ENCODE measurements at places on chromosomes 6 and 20.
A peak's percentile ranks its signal among the peaks of the same experiment; 100 is the strongest.

DNA sequence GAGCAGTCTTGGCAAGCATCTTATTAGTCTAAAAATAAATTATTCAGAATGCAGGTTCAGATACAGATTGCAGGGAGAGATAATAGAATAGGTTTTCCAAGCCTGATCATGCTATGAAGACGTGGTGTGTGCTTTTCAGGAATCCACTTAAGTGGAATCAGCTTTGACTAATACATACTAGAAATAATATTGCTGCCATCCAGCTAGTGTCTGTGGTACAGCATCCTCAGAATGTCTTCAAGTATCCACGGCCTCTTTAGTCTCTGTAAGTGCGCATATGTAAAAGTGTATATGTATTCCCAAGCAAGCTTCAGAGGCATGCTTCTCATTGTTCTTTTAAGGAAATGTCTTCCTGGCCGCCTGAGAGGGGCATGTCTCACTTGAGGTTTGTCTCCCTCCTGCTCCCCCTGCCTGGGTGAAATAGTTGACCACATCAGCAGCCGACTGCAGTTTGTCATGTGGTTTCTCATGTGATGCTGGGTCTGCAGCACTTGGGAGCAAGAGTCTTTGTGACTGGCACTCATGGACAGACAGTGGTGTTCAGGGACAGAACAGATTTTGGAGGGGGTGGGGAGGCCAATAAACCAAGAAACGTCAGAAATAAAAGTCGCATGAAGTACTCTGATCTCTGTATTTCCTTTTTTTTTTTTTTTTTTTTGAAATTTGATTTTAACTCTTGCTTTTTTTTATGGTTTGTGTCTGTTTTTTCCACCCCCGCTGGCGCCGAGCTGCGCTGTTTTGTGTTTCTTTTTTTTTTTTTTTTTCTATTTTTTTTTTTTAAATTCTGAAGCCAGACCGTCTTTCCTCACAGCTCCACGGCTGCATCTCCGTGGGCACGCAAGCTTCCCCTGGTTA is 150.8 kb downstream of the PRL start:
- no peak for DNase-seq

GRCh38 chr6:82924799-82925535 is 140.7 kb downstream of the UBE3D start:
- DNase-seq: no peak

DNA sequence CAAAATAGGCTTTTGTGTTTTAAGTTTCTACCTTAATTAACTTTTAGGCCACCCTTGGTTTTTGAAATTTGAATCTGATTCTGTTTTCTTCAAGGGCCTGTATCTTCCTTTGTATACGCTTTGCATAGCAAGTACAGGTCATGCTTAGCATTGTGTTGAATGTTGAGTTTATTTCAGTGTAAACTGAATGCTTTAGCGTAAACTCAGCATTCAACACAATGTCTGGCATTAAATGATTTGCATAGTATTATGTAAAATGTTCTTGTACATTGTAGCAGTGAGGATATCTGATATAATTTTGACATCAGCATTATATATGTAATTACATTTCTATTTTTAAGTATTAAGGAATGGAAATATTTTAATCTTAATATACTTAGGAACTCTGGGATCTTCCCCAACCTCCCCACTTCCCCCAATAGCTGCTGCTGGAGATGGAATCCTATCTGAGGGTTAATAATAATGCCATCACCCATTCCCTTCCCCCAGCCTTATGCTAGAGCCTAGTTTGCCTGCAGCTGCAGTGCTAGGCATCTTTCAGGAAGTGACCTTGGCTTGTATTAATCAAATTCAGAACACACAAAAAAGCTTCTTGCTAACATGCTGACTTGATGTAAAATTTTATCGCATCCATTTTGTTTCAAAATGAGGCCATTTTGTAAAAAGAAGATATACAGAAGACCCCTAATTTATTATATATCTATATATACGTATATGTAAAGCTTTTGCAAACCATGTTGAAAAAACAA is 73.1 kb downstream of the NCOA3 start:
- no peak for DNase-seq

GRCh38 chr6:136923954-136924673 is 2.0 kb downstream of the SLC35D3 start:
- DNase-seq: no peak

DNA sequence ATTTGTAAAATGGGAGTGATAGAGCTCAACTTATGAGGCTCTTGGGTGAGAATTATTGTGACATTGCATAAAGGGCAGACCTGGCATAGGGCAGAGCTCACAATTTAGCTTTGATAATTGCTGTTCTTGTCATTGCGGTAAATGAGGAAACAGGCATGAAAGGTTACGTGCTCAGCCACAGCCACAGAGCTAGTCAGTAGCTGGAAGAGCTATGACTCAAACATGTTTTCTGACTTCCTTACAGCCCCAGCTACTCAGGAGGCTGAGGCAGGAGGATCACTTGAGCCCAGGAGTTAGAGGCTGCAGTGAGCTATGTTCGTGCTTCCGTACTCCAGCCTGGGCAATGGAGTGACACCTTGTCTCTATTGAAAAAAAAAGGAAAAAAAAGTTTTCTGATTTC is 3.5 kb upstream of the GHRH start:
- DNase-seq: no peak

GRCh38 chr6:110328259-110328658 is 29.9 kb downstream of the METTL24 start:
- DNase-seq: no peak

- DNase-seq: peak; percentile 58
Observed at GRCh38 chr6:6661684-6662083, 73.2 kb downstream of the LY86 start.

GRCh38 chr6:30547454-30547853 is 8.8 kb downstream of the GNL1 start:
- no peak for DNase-seq

DNA sequence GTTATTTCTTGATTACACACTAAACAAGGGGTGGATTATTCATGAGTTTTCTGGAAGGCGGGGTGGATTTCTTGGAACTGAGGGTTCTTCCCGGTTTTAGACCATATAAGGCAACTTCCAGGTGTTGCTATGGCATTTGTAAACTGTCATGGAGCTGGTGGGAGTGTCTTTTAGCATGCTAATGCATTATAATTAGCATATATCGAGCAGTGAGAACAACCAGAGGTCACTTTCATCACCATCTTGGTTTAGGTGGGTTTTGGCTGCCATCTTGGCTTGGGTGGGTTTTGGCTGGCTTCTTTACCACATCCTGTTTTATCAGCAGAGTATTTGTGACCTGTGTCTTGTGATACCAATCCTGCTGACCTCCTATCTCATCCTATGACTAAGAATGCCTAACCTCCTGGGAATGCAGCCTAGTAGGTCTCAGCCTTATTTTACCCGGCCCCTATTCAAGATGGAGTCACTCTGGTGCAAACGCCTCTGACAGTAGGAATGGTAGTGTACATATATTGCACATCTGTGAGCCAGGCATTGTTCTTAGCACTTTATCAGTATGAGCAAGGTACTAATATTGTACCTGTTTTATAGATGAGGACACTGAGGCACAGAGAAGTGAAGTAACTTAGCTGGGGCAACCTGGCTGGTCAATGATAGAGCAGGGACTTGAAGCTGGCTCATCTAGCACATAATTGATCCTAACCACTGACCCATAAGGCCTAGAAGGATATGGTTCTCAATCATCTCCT is 203.7 kb downstream of the NFATC2 start:
- no peak for DNase-seq

GRCh38 chr6:9361749-9362148 is 926.4 kb upstream of the SLC35B3 start:
- no peak for DNase-seq

DNA sequence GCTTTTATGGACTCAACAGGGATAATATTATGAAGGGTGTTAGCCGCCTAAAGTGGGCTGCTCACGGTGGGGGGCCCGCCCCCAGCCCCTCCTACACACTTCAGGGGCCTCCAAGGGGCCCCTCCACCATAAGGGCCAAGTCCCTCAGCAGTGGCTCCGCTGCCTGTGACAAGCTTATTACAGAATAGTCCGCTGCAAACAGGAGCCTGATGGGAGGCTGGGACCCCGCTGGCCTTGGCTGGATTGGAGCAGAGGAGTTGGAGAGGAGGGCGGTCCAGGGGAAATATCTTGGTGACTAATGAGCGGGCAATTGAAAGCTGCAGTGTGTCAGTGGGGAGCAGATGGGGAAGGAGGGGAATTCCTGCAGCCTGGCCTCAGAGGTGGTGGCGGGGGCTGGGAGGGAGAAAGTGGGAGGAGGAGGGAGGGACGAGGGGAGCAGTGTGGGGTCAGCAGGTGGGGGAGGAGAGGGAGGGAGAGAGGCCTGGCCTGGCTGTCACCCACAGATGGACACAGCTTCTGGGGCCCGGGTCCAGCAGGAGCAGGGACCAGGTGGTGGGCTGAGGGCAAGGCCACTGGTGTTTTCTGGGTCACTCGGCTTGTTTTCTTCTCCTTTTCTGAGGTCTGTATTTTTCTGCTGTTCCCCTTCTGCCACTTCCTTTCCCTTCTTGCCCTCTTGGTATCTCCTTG is 57.6 kb upstream of the FOXP4 start:
- DNase-seq: no peak

GRCh38 chr6:105066836-105067235 is 109.9 kb downstream of the LIN28B start:
- DNase-seq: no peak

GRCh38 chr6:74936886-74937285 is 269.0 kb downstream of the COL12A1 start:
- no peak for DNase-seq

- DNase-seq: no peak
Observed at GRCh38 chr6:34281702-34282334, 33.0 kb upstream of the SMIM29 start.

DNA sequence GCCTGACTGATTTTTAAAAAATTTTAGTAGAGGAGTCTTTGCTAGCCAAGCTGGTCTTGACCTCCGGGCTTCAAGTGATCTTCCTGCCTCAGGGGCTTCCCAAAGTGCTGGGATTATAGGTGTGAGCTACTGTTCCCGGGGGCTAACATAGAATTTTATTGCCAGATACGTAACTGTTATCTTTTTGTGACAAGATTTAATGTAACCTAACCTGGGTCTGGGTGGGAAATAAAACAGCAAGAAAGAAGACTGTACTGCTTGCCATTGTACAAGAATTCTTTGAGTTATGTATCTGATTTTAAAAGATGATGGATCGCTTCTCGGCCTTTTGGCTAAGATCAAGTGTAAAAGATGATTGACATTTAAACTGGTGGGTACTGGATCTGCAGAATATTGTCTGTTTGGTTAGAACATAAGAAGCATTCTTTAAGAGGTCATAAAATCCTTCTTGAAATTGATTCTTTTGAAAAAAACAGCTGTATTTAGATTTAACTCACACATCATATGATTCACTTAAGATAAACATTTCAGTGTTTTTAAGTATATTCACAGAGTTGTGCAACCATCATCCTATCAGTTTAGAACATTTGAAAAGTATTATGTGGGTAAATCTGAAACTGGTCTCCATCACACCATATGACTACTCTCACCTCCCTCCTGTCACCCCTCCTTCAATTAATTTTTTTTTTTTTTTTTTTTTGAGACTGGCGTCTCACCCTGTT is 21.6 kb downstream of the TPX2 start:
- no peak for DNase-seq

DNA sequence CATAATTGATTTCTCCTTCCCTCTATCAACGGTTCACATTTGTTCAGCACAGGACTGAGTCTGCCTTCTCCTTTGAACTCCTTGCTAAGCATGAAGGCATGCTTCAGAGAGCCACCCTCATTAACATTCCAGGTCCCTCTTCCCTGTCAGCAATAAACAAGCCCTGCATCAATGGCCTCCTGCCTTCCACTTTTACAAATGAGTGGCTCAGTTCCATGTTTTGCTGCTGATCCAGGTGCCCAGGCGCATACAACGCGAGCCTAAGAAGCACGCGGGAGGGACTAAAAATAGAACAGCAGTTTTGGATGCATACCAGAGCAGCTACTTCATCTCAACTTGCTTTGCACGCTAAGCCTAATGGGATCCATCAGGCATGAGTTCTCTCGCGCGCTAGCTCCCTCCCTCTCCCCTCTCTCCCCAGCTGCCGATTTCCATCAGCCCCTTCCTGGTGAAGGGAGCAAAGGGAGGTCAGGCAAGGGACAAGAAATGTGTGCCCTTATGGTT is 53.4 kb downstream of the TRAF3IP2 start:
- peak; percentile 78 for DNase-seq

DNA sequence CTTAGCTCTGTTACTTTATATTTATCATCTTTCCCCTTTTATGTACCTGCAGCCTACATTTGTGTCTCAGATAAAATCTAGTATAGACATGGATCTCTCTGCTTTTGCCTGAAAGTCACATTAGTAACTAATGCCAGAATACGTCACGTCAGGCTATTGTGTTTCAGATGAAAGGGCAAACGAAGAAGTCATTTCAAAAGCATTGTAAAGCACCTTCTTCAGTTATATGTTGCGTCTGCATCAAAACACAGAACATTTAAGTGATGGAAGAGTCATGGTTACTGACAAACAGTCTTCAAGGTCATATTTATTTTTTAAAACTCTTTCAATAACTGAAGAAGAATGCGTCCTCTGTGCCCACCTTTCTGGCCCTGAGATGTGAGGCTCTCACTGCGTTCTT is 119.1 kb downstream of the SMOC2 start:
- DNase-seq: no peak

GRCh38 chr20:45340951-45341350 is 7.3 kb downstream of the SDC4 start:
- DNase-seq: no peak

- no peak for DNase-seq
Observed at GRCh38 chr20:20462185-20462584, 94.3 kb downstream of the INSM1 start.

- no peak for DNase-seq
Observed at GRCh38 chr6:1644516-1645060, 34.9 kb downstream of the FOXC1 start.

GRCh38 chr6:135906972-135907465 is 55.5 kb downstream of the PDE7B start:
- no peak for DNase-seq

GRCh38 chr6:3859878-3860552 is 10.8 kb downstream of the FAM50B start:
- no peak for DNase-seq

DNA sequence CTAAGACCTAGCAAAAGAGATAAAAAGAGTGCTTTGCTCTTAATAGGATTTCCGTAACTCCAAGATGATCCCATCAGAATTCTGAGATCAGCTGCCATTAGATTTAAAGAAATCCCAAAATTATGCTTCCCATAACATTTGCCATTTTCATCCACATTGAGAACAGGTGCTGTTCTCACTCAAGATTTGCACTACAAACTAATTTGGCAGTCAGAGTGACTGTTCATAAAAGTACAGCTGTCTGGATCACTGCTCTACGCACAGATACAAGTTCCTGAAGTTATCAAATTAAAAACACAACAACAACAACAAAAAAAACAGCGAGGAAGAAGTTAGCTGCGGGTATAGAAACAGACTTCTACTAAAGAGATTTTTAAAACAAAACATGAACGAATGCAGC is 58.1 kb downstream of the ASCC3 start:
- no peak for DNase-seq

Data from D341Med (cell line).